ENCODE measurements at places on chromosomes 1 and 21.

GRCh38 chr1:63009421-63009820 is 225.5 kb downstream of the ATG4C start:
- DNase-seq: no peak

DNA sequence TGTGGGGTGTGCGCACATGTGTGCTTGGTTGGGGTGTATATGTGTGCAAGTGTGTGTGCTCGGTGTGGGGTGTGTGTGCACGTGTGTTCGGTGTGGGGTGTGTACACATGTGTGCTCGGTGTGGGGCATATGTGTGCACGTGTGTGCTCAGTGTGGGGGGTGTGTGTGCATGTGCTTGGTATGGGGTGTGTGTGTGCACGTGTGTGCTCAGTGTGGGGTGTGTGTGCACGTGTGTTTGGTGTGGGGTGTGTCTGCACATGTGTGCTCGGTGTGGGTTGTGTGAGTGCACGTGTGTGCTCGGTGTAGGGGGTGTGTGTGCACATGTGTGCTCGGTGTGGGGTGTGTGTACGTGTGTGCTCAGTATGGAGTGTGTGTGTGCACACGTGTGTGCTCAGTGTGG is 77.5 kb downstream of the PRDM16 start:
- DNase-seq: no peak

DNA sequence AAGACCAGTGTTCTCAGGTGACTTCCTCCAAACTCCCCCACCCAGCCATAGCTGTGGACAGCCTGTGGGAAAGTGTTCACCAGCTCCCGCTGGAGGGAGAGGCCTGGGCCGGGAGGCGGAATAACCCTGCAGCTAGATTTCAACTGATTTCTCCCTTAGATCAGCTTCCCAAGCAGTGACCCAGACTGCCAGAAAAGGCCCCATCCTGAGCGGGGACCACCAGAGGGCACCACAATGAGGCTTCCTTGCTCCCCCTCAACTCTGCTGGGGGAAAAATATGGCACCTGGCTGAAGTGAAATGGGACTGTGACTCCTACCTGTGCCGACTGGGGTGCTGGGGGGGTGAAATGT is 50.8 kb downstream of the RHBG start:
- DNase-seq: peak; percentile 27

- no peak for DNase-seq
Observed at GRCh38 chr1:52867087-52867863, 24.7 kb downstream of the ZYG11A start.

GRCh38 chr1:83794384-83794783 is 204.5 kb downstream of the TTLL7 start:
- DNase-seq: no peak

- no peak for DNase-seq
Observed at GRCh38 chr1:63799820-63800219, 26.0 kb downstream of the ROR1 start.

GRCh38 chr1:30872033-30872947 is 36.3 kb downstream of the SDC3 start:
- no peak for DNase-seq

DNA sequence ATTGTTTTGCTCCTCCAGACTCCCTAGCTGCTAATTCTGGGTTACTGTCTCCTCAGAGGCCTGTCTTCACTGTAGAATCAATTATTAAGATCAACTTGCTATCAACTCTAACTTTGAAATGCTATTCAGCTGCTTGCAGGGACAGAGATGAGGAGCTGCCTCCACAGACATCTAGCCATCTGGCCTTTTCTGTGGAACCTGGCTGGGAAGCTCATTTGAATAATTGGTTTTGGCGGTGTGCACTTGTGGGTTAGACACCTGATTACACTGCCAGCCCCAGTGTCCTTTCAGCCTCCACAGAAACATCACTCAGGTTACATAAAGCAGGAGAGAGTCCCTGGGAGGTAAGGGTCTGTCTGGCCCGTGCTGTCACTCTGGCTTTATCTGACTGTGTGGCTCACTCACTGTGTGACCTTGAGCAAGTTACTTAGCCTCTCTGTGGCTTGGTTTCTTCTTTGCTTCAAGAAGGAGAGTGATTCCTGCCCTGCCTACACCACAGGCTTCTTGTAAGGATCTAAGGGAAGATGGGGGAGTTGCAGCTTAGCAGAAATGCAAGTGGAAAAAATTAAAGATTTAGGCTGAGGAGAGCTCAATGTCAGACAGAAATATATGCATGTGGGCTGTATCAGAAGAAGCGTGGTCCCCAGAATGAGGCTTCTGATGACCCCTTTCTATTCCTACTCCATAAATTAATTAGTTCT is 131.6 kb downstream of the BEND5 start:
- DNase-seq: no peak

- no peak for DNase-seq
Observed at GRCh38 chr1:191134796-191135195, 657.1 kb upstream of the BRINP3 start.

DNA sequence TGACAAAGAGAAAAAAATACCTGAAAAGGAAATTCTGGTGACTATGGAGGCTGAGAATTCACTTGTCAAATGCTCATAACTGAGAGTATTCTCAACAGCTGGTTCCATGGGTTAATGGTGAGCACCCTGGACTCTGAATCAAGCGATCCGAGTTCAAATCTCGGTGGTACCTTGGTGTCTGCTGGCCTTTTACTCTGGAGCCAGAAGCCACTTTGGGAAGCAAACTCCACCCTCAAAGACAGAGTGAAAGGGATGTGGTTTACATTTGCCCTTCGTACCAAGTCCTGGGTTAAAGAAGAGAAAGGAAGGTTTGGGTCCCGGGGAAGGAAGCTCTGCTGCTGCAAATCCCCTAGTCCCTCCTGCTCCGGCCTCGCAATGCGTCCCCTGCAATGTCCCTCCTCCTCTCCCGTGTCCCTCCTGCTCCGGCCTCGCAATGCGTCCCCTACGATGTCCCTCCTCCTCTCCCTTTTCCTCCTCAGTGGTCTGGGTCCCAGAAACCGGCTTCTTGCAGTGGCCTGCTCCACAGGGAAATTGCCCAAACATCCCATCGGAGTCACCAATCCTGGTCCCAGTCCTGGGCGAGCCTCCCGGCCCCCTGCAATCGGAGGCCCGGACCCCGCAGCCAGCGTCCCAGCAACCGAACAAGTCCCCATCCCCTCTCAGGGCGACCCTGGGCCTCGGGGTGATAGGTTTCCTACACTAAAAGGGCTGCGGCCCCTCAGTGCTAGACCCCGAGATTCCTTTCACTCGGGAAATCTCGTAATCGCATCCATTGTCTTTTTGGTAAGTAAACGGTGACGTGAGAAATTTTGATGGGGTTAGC is 129.4 kb downstream of the PPIAL4G start:
- DNase-seq: no peak

GRCh38 chr1:65112811-65113210 is 35.2 kb upstream of the AK4 start:
- no peak for DNase-seq

DNA sequence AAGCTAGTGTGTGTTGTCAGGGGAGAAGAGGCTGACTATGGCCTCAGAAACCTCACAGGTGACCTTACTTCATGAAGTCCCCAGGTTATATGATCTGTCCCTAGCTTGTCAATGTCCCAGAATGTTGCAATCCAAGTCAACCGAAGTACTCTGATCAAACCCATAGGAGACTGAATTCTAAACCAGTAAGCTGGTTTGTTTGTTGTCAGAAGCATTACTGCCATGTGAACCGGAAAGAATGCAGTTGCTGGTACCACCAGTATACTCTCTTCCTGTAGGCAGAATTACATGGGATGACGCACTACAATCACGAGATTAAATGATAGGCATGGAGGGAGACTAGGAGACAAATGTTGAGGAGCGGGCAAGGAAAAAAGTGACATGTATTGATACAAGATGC is 26.1 kb upstream of the MAN1A2 start:
- no peak for DNase-seq

- no peak for DNase-seq
Observed at GRCh38 chr1:34929853-34930701, 627 bp upstream of the DLGAP3 start.

GRCh38 chr21:33643658-33644311 is 1.5 kb downstream of the ITSN1 start:
- no peak for DNase-seq

DNA sequence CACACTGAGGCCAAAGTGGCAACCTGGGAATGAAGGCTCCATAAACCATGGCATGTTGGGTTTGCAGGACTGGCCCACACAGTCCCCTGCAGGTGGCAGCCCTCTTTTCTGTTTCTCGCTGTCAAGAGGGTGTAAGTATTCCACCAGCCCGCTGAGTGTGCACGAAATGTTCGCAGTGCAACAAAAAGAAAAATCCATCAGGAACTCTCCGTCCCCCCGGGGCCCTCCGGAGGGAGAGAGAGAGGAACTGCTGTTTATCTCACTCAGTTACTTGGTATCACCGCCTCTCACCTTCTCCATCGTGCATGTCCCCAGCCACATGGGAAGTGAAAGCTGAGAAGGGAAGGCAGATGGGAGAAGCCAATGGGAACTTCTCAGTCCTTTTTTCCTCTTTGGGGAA is 38.3 kb downstream of the NCF2 start:
- no peak for DNase-seq
